ENCODE measurements at places on chromosomes 2 and 18.

DNA sequence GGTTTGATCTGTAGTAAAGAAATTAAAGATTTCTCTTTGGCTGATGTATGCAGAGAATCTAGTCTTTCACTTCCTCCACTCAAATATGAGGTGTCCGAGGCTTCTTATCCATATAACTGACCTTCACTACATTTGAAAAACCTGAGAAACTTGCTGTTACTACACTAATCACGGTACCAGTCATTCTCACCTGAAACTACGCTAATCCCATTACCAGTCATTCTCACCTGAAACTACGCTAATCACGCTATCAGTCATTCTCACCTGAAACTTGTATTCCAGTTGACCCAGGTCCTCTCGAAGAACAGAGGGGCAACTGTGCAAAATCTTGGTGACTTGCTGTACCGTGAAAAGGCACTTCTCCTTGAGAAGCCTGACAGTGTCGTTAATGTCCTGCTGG, 5.1 kb downstream of the MTERF4 start:
- no peak for DNase-seq

DNA sequence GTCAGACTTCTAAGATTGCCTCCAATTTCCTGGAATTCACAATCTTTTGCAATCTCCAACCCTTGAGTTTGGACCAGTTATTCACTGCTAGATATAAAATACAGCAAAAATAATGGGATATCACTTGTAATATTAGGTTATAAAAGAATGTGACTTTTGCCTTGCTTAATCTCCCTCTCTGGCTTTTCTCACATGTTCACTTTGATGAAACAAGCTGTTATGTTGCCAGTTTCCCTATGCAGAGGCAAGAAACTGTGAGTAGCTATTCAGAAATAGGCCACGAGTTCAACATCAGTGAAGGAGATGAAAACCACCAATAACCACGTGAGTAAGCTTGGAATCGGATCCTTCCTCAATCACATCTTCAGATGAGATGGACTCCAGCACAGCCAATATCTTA, 842.7 kb downstream of the RNF144A start:
- DNase-seq: no peak

GRCh38 chr2:70777450-70777849, 9.4 kb upstream of the ADD2 start:
- DNase-seq: no peak

- DNase-seq: no peak
These were observed 177.7 kb upstream of the LRRTM1 start for GRCh38 chr2:80482276-80482675.

DNA sequence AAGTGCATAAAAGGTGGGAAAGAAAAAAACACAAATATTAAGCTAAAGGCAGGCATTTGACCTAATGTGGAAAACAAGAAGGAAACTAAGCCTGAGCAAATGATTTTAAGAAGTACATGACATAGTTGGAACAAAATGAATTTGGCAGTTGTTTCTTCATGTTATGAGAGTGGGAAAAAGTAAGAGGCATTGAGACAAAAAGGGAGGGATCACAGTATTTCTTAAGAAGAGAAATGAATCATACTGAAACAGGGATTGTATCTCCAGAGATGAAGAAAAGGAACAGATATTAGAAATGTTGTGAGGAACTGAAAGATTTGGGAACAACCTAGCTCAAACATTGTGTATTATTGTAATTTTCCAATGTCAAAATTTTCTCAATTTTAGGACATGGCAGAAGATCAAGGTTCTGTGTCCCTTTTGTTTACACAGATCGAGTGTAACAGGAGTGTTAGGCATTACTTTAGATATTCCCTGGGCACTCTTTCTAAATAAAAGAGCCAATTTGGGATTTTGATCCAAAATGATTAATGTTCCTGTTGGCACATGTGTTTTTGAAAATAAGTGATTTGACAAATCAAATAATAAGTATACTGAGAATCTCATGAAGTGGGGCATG, 98.6 kb downstream of the CALCRL start:
- DNase-seq: no peak

GRCh38 chr2:70767079-70767698, 811 bp downstream of the ADD2 start:
- peak; percentile 40 for DNase-seq

DNA sequence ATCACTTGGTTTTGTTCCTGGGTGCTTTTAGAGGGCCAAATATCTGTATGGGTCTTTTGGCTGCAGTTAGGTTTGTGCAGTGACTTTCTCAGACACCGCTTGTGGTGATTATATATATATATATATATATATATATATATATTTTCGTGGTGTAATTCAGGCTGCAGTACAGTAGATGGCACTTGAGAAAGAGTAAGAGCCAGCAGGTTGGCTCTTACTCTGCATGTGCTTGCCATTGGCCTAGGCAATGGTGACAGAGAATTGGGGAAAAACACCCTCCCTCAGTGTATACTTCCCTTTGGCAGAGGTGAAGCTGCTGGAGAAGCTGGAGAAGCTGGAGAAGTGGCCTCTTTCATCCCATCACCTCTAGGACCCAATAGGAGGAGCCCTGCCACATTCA, 22.2 kb upstream of the MYL1 start:
- DNase-seq: no peak

- peak; percentile 86 for DNase-seq
These were observed 136.8 kb downstream of the NEDD4L start for GRCh38 chr18:58180738-58181353.

DNA sequence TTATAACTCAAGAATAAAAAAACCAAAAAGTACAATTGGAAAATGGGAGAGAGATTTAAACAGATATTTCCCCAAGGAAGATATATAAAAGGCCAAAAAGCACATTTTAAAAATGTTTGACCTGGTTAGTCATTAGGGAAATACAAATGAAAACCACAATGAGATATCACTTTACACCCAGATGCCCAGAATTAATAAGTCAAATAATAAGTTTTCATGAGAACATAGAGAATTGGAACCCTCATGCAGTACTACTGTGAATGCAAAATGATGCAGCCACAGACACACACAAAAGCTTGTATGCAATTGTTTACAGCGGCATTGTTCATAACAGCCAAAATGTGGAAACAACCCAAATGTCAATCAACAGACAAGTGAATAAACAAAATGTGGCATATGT, 165.9 kb downstream of the ZNF385B start:
- DNase-seq: no peak

DNA sequence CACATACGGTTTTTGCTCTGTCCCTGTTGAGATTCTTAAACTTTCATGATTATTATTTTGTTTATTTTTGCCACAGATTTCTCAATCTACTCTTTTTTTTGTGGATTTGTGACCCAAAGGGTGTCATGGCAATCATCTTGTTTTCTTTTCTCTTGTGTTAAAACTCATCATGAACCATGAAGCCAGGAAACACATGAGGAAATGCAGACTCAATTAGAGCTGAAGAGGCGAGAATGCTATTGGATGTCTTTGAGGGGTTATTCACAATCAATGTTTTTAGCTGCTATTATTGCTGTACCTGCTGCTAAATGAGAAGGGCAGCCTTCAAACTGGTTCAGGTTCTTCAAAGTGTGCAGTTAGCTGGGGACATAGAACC, 99.5 kb upstream of the MMADHC start:
- no peak for DNase-seq

DNA sequence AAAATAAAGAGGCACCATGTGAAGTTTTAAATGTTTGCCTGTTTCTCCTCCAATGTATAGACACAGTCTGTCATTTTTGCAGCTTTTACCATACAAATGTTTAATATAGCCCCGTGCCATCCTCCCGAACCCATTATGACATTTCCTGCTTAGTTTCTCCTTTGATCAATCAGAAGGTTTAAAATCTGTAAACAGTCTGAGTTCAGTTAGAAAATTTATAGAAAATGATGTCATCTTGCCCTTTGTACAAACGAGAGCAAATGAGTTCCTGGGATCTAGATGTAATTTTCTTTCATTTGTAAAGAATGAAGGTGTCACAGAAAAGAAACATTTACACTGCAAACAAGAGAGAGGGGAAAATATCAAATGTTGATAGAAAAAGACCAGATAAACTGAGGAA, 62.7 kb upstream of the NFU1 start:
- no peak for DNase-seq

- no peak for DNase-seq
These were observed 38.1 kb upstream of the SLC3A1 start for GRCh38 chr2:44237221-44237620.

DNA sequence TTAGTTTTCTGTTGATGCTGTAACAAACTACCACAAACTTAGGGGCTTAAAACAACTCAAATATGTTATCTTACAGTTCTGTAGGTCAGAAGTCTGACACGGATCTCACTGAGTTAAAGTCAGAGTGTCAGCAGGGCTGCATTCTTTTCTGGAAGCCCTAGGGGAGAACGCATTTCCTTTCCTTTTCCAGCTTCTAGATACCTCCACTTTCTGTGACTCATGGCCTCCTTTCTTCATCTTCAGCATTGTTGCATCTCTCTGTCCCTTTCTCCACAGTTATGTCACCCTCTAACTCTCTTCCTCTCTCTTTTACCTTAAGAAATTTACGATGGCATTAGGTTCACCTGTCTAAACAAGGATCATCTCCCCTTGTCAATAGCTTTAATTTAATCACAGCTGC, 13.3 kb upstream of the PPP4R1 start:
- DNase-seq: no peak

Data from erythroblast (primary cell).